ENCODE measurements at places on chromosomes 7 and 10.

DNA sequence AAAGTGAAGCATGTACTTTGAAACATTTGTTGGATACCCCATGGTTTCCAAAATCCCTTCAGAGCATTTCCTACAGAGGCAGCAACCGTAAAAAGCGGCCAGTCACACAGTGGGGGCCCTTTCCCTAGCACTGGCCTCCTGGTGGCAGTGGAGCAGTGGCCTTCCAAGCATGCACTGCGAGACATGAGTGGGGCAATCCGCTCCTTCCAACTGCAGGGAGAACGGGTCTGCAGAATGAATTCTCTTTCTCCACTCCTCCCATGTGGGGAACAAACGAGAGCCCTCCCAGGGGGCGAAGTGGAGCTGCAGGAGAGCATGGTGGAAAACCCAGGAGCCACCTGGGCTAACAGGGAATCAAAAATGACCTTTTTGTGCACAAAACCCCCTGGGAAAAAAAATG is 542.9 kb upstream of the GALNT17 start:
- DNase-seq: no peak

- peak; percentile 22 for DNase-seq
These were observed 52.5 kb upstream of the VKORC1L1 start for GRCh38 chr7:65820287-65820950.

- DNase-seq: no peak
These were observed 75.7 kb downstream of the IGF2BP3 start for GRCh38 chr7:23394488-23395171.

GRCh38 chr10:79140085-79140793 is 71.5 kb downstream of the ZMIZ1 start:
- no peak for DNase-seq

- no peak for DNase-seq
These were observed 473.7 kb upstream of the PODXL start for GRCh38 chr7:132030086-132030568.

DNA sequence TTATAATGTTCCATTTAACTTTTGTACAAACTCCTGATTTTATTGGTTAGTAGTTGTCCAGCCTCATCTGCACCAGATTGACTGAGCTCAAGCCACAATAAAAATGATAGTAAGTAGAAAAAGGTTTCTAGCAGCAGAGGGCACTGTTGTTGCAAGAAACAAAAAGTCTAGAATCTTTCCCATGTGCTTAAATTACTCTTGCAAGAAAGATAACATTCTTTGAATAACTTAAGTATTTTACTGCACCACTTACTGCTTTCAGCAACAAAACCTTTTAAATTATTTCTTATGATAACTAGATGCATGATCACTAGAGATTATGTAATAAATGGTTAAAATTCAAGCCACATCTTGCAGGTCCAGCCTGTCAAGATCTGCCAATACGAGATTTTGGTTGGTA is 27.0 kb downstream of the LMOD2 start:
- DNase-seq: peak; percentile 78

DNA sequence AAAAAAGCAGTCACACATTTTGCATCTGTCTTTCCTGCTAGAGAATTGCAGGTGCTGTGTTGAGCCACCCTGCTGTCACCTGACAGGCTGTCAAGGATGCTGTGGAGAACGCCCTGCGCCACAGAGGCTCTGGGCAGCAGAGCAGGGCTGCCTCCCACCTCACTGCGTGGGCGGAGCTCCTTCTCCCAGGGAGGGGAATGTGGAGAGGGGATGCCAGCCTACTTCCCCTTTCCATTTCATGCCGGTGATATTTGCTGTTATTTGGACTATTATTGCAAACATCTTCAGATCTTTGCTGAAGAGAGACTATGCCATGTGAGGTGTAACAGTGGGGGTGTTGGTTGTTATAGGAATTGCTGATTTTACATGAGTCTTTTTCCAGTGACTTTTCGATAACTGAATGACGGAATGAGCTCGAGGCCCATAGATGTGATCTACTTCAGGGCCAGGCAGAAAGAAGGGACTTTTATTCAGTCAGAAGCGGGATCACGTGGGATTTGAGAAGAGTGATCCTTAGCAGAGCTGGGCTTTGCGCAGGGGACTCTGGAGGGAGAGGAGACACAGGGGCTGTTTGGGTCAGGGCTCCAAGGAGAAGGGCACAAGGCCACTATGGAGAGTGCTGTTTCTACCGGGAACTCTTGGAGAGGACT is 13.6 kb upstream of the PRKAG2 start:
- no peak for DNase-seq

GRCh38 chr10:69213591-69214311 is 6.4 kb upstream of the HKDC1 start:
- peak; percentile 37 for DNase-seq

DNA sequence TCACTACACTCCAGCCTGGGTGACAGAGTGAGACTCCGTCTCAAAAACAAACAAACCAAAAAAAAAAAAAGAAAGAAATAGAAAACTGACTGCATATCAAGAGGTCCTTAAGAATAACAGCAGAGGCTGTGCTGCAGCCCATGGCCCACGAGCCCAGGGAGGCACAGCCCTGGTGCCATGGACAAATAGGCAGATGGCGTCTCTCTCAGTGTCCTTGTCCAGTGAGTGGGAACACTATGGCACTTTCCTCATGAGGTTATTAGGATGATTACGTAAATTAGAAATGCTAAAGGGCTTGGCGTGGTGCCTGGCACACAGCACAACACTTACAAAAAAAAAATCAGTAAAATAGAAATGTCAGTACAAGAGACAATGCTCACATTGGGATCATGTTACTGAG is 33.4 kb upstream of the PFKP start:
- DNase-seq: no peak

- no peak for DNase-seq
These were observed 117.9 kb downstream of the TEX36 start for GRCh38 chr10:125565046-125565445.

GRCh38 chr10:86723009-86723408 is 33.4 kb upstream of the BMPR1A start:
- no peak for DNase-seq

GRCh38 chr7:37504801-37505200 is 56.1 kb upstream of the ELMO1 start:
- DNase-seq: no peak

- DNase-seq: no peak
These were observed 136.0 kb upstream of the RSU1 start for GRCh38 chr10:16953270-16953669.

- no peak for DNase-seq
These were observed 141.1 kb upstream of the ASAH2 start for GRCh38 chr10:50392426-50392825.

GRCh38 chr10:788796-789748 is 99.6 kb upstream of the DIP2C start:
- peak; percentile 55 for DNase-seq

DNA sequence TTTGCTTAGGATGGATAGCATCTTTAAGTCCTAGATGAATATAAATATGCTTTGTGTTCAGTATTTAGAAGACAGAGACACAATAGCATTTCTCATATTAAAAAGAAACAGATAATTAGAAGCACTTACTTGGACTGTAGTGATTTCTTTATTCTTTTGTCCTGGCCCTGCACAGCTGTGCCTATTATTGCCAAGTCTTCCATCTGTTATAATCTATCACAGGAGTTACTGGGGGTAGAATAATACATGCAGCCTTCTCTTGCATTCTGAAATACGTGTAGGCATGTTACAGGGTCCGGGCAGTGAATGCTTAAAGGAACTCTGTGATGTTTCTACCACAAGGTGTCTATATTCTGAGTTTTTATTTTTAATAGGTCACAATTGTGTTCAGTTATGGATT is 461.5 kb upstream of the COBL start:
- DNase-seq: no peak

- no peak for DNase-seq
These were observed 474.9 kb downstream of the KCNMA1 start for GRCh38 chr10:77162697-77163096.

GRCh38 chr7:114765331-114766040 is 156.4 kb upstream of the MDFIC start:
- no peak for DNase-seq

GRCh38 chr10:1316809-1317143 is 260.6 kb downstream of the WDR37 start:
- no peak for DNase-seq

- DNase-seq: no peak
These were observed 8.4 kb downstream of the LHPP start for GRCh38 chr10:124469956-124470484.
